Cardiac septum (tissue), 1 donor: ENCODE measurements at places on chromosomes 12 and 14. TPM values are rescaled to one million over a fixed set of nuclear protein-coding genes. Genes with fewer than 3 reads are reported as not detected.

Gene RNU4-1
- 3,560 TPM for total RNA-seq

GRCh38 chr14:74979029-74979428 lies 23.6 kb upstream of the PGF start:
- DNase-seq: no peak

Gene DIO2
- total RNA-seq: 32.0 TPM

Gene IL26
- total RNA-seq: not detected

Gene CLEC1A
- 2.2 TPM for total RNA-seq

Gene CLEC7A
- 2.6 TPM for total RNA-seq
